Activated T-helper 1 cell treated with Interleukin-2 at 50 U/mL for 16 hours (primary cell): ENCODE measurements at places on chromosomes 13 and 19.
A peak's percentile ranks its signal among the peaks of the same experiment; 100 is the strongest.

GRCh38 chr13:29039212-29039611 is 219.1 kb downstream of the MTUS2 start:
- no peak for DNase-seq

- no peak for DNase-seq
These were observed 23.6 kb downstream of the DPP9 start for GRCh38 chr19:4699826-4700692.

- no peak for DNase-seq
These were observed 12.7 kb downstream of the KDM4B start for GRCh38 chr19:4981681-4981958.

- no peak for DNase-seq
These were observed 385.4 kb upstream of the SLC10A2 start for GRCh38 chr13:103451656-103452055.

- no peak for DNase-seq
These were observed 13.5 kb upstream of the CNFN start for GRCh38 chr19:42403586-42403985.

GRCh38 chr13:29511980-29512379 is 83.5 kb downstream of the SLC7A1 start:
- no peak for DNase-seq

DNA sequence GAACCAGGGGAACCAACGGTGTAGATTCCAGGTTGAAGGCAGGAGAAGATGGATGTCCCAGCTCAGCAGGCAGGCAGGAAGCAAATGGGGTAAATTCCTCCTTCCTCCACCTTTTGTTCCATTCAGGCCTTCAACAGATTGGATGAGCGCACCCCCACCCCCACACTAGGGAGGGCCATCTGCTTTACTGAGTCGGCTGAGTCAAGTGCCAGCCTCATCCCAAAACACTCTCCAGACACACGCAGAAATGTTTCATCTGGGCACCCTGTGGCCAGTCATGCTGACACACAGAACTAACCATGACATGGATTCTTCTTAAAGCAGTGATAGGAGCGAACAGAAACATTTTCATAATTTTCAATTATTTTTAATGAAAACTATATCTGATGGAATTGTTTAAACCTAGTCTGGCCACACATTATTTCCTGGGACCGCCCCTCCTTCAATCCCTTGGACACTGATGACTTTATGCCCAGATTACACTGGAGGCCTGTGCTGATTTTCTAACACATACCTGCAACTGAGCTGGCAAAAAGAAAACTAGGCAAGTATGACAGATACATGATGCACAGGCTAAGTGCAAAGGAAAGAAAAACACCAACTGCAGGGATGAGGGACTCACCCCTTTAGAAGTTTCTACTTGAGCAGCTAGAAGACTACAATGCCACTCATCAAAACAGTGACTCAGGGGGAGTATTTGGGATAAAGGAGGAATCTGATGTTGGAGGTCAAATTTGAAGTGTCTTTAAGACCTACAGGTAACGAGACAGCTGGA is 154.2 kb downstream of the TNFRSF19 start:
- no peak for DNase-seq

DNA sequence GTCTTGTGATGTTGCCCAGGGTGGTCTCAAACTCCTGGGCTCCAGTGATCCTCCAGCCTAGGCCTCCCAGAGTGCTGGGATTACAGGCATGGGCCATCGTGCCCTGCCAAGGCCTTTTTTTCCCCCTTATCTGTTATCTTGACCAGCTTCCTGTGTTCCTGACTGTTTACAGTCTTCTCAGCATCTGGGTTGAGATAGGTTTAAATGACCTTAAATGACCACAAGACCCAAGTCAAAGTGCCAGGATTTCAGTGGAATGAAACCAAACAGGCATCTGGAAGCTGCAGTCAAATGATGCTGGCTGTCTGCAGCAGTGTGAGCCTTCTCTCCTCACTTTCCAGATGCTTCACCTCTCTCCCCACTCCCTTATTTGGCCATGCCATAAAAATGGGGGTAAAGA is 114.2 kb upstream of the CLDN10 start:
- no peak for DNase-seq

- no peak for DNase-seq
These were observed 55.4 kb upstream of the ZNF724 start for GRCh38 chr19:23305555-23305954.

DNA sequence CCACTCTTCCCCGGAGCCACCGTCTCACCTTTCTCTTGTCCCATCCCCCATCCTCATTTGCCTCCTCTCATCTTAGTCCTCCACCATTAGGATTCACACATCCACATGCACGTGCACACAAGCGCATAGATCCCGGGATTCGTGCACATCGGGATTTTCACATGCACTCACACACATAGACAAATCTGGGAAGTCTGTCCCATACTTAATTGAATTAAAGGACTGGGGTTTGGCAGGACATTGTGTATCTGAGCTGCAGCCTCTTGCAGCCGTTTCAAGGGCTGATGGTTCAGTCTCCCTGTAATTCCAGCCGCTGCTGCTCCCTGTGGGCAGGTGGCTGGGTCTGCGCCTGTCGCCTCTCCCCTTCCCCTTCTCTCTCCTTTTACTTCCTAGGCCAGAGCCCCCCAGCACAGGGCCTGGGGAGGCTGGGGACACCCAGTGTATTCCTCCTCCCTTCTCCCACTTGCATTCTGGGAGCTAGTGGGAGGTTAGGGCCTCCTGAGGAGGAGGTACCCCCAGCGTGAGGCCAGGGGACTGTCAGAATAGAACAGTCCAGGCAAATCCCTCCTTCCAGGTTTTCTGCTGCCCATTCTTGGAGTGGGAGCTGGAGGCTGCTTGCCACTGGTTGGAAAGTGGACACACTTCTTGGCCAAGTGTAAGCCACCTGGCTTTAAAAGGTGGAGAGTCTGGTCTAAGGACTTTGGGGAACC is 43.6 kb downstream of the LYL1 start:
- no peak for DNase-seq

GRCh38 chr13:27797228-27797624 is 4.9 kb downstream of the GSX1 start:
- no peak for DNase-seq

DNA sequence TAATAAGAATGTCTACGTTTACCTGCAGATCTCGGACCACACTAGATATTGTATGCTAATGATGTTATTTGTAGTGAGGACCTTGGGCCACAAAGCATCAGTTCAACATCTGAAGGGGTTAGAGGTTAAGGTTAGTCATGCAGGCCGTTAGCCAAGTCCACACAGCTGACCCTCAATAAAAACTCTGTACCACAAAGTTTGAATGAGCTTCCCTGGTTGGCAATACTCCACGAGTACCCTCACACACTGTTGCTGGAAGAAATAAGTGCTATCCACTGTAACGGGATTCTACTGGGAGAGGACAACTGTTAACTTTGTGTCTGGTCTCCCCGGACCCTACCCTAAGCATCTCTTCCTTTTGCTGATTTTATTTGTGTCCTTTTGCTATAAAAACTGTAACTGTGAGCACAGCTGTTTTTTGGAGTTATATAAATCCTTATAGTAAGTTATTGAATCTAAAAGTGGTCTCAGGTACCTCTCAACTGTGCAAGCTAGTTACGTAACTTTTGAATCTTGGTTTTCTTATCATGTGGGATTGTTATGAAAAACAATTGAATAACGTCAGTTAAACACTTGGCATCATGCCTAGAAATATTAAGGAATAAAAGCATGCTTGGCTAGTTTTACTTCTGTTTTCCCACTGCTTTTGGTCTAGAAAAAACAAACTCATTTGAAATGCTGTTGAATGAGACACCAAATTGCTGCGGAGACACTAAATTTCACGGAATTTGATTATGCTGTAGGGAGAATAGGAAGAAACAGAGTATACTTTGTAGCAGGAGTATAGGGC is 181.5 kb downstream of the DNAJC3 start:
- no peak for DNase-seq

GRCh38 chr13:43100667-43101066 is 77.3 kb downstream of the DNAJC15 start:
- DNase-seq: no peak

GRCh38 chr19:16325641-16326400 is 1.2 kb downstream of the KLF2 start:
- DNase-seq: peak; percentile 49

- DNase-seq: no peak
These were observed 9.8 kb downstream of the TEX30 start for GRCh38 chr13:102763741-102764140.

DNA sequence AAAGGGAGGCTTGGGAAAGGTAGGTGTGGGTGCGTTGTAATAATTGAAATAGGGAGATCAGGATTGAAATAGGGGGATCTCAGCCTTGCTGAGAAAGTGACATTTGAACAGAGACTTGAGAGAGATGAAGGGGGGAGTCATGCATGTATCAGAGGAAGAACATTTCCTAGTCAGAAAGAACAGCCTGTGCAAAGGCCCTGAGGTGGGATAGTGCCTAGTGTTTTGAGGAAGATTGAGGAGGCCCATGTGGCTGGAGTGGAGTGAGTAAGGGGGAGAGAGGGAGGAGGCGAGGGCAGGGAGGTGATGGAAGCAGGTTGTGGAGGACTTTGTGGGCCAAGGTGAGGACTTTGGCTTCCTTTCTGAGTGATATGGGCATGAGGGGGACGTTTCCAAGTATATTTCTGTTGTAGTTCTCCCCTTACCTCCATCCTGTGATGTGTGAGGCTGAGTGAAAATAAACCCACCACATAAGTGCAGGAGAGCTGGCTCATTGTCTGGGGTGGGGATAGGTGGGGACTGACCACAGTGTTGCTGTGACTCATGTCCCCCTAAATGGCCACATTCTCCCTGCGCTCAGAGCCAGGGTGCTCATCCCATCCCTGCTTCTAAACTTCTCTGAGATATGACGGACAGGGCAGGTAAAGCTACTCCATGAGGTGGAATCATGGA is 17.8 kb downstream of the ACTL9 start:
- DNase-seq: no peak

DNA sequence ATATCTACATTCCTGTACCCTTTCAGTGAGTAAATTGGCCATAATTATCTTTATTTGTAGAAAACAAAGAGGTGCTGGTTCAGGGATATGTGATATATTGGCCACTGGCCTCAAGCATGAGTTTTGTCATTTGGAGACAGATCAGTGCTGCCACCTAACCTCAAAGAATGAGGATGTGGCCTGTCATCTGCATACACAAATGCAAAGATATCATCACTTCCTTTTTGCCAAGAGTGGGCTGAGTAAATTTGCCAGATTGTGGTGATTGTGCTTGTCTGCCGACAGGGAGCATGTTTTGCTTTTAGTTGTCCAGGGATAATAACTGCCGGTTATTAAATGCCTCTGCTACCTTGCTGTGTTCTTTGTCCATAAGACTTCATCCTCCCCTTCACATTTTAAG is 44.2 kb downstream of the WASF3 start:
- DNase-seq: no peak

DNA sequence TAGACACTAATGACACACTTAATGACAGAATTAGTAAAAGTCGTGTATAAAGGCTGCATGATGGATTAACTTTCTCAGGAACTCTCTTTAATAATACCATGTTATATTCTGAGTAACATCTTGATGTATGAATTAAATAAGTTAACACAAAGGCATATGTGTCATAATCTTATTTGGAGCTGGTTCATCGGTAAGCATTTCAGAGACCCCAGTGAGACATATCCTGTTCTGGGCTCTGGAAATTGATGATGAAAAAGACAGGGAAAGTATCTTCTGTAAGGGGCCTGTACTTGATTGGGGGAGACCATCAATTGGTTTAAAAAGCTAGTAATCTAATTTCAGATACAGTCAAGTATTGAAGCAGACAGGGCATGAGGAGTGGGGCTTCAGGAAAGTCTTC is 547.9 kb downstream of the GPC6 start:
- DNase-seq: no peak

DNA sequence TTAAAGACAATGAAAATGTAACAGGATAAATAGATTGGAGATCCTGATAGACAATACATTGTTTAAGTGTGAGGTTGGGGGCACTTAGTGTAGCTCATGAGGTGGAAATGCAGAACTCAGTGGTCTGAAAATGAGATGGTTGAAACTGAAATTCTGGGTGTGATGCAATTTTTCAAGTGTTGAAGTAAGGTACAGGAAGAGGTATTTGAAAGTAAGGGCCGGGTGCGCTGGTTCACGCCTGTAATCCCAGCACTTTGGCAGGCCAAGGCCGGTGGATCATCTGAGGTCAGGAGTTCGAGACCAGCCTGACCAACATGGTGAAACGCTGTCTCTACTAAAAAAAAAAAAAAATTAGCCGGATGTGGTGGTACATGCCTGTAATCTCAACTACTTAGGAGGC is 113.0 kb downstream of the UFM1 start:
- no peak for DNase-seq

- no peak for DNase-seq
These were observed 473 bp upstream of the SCN1B start for GRCh38 chr19:35029737-35030256.

- DNase-seq: no peak
These were observed 892.9 kb downstream of the EFNB2 start for GRCh38 chr13:105642511-105642958.

DNA sequence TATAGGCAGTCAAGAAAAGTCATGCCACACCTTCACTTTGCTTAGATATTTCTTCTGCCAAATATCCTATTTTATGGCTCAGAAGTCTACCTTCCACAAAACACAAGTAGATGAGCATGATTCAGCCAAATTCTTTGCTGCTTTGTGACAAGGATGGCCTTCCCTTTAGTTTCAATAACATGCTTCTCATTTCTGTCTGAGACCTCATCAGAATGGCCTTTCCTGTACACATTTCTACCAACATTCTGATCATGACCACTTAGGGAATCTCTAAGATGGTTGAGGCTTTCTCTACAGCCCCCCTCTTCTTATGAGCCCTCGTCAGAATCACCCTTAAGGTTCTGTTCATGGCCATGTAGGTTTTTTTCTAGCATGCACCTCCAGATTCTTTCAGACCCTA is 96.2 kb downstream of the COL4A2 start:
- no peak for DNase-seq

DNA sequence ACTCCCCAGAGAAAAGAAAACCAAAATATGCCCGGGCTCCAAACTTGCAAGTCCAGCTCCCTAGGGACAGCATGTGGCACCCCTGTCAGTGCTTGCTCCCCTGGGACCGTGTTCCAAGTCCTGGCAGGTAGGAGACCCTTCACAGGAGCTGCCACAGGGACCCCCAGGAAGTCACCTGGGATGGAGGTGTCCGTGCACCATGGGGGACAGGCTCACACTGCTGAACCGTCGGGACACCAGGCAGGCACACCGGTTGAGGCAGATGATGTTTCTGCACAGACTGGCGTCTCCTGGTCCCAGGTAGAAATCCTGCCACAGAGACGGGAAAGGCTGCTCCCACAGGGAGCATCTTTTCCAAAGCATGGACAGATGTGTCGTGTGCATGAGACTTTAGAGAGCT is 11.7 kb upstream of the PROZ start:
- no peak for DNase-seq

DNA sequence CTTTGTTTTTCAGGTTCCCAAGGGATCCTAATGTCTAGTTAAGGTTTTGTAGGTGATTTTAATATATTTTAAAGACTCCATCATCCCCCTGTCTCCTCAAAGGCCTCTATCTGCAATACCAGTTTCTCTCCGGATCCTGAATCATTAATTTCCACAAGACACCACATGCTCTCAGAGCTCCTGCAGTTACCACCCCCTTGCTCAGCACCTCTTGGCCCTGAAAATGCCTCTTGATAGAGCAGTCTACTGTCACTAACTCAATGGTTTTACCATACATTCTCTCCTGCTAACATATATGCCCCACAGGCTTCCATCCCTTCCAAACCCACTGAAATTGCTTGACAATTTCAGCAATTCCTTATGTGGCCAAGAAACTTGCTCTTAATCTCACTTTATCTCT is 1.9 kb upstream of the PEG3 start:
- DNase-seq: no peak
